ENCODE measurements at places on chromosomes 5 and 9. TPM values are rescaled to one million over a fixed set of nuclear protein-coding genes. Genes with fewer than 3 reads are reported as not detected.
A peak's percentile ranks its signal among the peaks of the same experiment; 100 is the strongest.

FOXD4L3 gene
- polyA plus RNA-seq = not detected

GRCh38 chr9:21443849-21444625 is 3.8 kb downstream of the IFNA1 start:
- no peaks in the 10 kb centered on the region for H3K27me3 ChIP-seq
- H3K27ac ChIP-seq = no peak overlapping the region
- H3K4me1 ChIP-seq = no peaks in the 10 kb centered on the region
- H3K36me3 ChIP-seq = no peaks in the 10 kb centered on the region
- H3K4me3 ChIP-seq = no peak overlapping the region

CDX1 gene
- polyA plus RNA-seq = 0.22 TPM

DNA sequence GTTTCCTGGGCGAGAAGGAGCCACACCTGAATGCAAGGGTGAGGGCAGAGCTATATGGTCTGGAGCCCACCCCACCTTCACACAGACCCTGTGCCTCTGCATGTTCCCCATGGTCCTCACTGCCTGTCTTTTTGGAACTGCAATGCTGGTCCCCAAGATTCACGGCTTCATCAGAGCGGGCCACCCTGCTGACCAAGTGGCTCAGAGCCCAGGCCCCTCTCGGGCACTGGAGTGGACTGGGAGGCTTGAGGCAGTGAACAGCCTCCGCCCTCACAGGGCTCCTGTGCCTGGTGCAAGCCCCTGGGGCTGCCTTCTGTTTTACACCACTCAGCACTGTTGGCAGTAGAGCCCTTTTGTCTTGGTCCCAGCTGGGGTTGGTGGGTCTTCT is 143.2 kb downstream of the CACNA1B start:
- H3K4me1 ChIP-seq = no peaks in the 10 kb centered on the region
- no peaks in the 10 kb centered on the region for H3K36me3 ChIP-seq
- no peak for DNase-seq
- H3K27ac ChIP-seq = no peak overlapping the region
- H3K27me3 ChIP-seq = peaks cover 6% of the 10 kb centered on the region
- H3K4me3 ChIP-seq = no peak overlapping the region

RAPGEF1 gene
- 23.0 TPM for polyA plus RNA-seq

PCDHAC1 gene
- polyA plus RNA-seq = not detected

- DNase-seq = no peak
- no peak overlapping the region for H3K27ac ChIP-seq
- no peaks in the 10 kb centered on the region for H3K36me3 ChIP-seq
- no peak overlapping the region for H3K4me3 ChIP-seq
Measured at GRCh38 chr9:89879276-89879675, 274.5 kb downstream of the GADD45G start.

GRCh38 chr9:7394002-7394774 is 405.4 kb downstream of the DMAC1 start:
- H3K27me3 ChIP-seq = no peaks in the 10 kb centered on the region
- H3K4me3 ChIP-seq = no peak overlapping the region
- no peaks in the 10 kb centered on the region for H3K36me3 ChIP-seq
- no peaks in the 10 kb centered on the region for H3K4me1 ChIP-seq

GRCh38 chr5:37039824-37040223 is 163.3 kb downstream of the NIPBL start:
- no peak for DNase-seq
- peaks cover 15% of the 10 kb centered on the region for H3K36me3 ChIP-seq
- no peak overlapping the region for H3K4me3 ChIP-seq
- H3K4me1 ChIP-seq = no peaks in the 10 kb centered on the region
- no peaks in the 10 kb centered on the region for H3K27me3 ChIP-seq

DNA sequence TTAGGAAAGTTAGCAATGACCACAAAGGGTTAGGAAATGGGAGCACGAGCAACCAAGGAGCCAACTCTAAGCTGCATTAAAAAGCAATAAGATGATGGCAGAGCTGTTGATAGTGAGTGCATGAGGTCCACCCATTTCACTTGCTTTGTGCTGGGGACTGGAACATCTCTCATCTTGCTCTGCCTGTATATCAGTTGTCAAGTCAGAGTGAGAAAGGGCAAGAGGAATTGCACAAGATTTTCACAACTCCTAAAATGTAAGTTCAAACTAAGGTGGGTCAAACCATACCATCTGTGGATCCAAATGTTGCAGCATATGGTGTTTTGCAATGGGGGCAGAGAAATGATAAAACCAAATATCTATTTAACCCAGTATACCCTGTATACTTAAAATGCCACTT is 2.8 kb upstream of the ESM1 start:
- no peak overlapping the region for H3K4me3 ChIP-seq
- no peak for DNase-seq
- H3K27ac ChIP-seq = no peak overlapping the region
- H3K36me3 ChIP-seq = no peaks in the 10 kb centered on the region

- H3K36me3 ChIP-seq = no peaks in the 10 kb centered on the region
- H3K27me3 ChIP-seq = no peaks in the 10 kb centered on the region
- H3K27ac ChIP-seq = peak overlapping the region; percentile 62
- H3K4me1 ChIP-seq = peaks cover 9% of the 10 kb centered on the region
- H3K4me3 ChIP-seq = no peak overlapping the region
Measured at GRCh38 chr5:34639852-34640626, 16.1 kb upstream of the RAI14 start.

- H3K27ac ChIP-seq = no peak overlapping the region
- no peak for DNase-seq
- no peaks in the 10 kb centered on the region for H3K27me3 ChIP-seq
- peaks cover 32% of the 10 kb centered on the region for H3K4me1 ChIP-seq
- H3K36me3 ChIP-seq = peaks cover 19% of the 10 kb centered on the region
- no peak overlapping the region for H3K4me3 ChIP-seq
Measured at GRCh38 chr9:34997379-34997781, 7.8 kb downstream of the DNAJB5 start.

ABO gene
- polyA plus RNA-seq = not detected

- H3K4me1 ChIP-seq = peaks cover 11% of the 10 kb centered on the region
- H3K27ac ChIP-seq = peak overlapping the region; percentile 92
- H3K27me3 ChIP-seq = no peaks in the 10 kb centered on the region
- peak; percentile 59 for DNase-seq
- peaks cover 5% of the 10 kb centered on the region for H3K36me3 ChIP-seq
Measured at GRCh38 chr5:133967698-133968203, 674 bp downstream of the C5orf15 start.

DNA sequence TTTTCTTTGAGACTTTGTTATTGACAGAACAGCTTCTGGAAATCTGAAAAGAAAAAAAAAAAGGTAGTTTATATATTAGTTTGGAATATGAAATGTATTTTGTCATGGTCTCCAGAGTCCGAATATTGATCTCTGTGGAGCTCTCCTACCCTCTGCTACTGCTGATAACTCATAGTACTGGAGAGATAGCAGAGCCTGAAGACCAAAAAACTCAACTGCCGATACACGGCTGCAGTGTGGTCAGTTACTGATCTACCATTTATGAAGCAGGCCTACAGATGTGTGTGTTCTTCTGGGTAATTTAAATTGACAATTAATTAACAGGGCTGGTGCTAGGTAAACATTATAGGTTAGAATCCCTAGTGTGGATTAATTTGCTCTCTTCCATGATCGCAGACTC is 3.8 kb upstream of the FAM120A start:
- H3K4me3 ChIP-seq = no peak overlapping the region
- DNase-seq = no peak
- no peaks in the 10 kb centered on the region for H3K4me1 ChIP-seq
- no peaks in the 10 kb centered on the region for H3K27me3 ChIP-seq
- peaks cover 19% of the 10 kb centered on the region for H3K36me3 ChIP-seq
- H3K27ac ChIP-seq = no peak overlapping the region

SMARCA2 gene
- 25.3 TPM for polyA plus RNA-seq

DNA sequence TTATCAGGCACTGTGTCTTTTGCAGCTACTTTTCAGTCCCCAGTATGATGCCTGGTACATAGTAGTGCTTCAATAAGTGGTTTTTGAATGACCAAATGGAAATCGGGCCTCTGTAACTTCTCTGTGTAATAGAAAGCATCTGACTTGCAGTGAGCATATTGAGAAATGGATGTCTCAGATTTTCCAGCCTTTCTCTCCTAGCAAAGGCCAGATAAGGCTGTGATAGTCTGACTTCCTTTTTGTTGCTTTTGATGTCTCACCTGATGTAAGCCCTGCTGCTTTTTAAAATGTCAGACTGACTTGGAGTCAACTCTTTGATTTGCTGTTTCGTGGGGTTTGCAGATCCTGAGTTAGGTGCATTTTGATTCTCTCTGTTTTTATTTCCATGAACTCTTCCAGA is 590.0 kb upstream of the ZNF608 start:
- DNase-seq = no peak
- no peak overlapping the region for H3K27ac ChIP-seq
- H3K36me3 ChIP-seq = no peaks in the 10 kb centered on the region
- peaks cover 4% of the 10 kb centered on the region for H3K4me1 ChIP-seq
- H3K4me3 ChIP-seq = no peak overlapping the region

- peaks cover 8% of the 10 kb centered on the region for H3K27me3 ChIP-seq
- H3K4me3 ChIP-seq = no peak overlapping the region
- H3K27ac ChIP-seq = no peak overlapping the region
- H3K36me3 ChIP-seq = 0 out of 2 replicates have a peak, but pooled peaks cover 3% of the 10 kb centered on the region
Measured at GRCh38 chr5:73450137-73450536, 1.6 kb upstream of the FOXD1 start.

ITK gene
- not detected for polyA plus RNA-seq

GRCh38 chr9:94056442-94056974 is 27.8 kb upstream of the PTPDC1 start:
- H3K27ac ChIP-seq = peak overlapping the region; percentile 37
- no peak overlapping the region for H3K4me3 ChIP-seq
- no peaks in the 10 kb centered on the region for H3K27me3 ChIP-seq
- DNase-seq = peak; percentile 76

DNA sequence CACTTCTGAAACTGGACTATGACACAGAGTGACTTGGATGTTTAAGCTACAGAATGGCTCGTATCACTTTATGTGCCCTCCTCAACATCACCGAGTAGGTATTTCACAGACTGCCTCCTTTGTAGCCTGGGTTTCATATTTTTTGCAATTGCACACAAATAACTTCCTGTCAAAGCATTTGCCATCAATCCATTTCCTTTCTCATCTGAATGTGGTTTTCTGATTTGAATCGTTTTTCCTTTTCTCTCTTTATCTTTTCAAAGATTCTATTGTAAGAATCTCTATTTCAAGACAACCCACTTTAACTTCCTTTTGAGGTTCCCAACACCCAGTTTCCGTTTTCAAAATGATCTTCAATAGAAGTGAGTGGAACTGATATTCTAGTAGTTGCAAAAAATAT is 563.8 kb upstream of the ARRDC3 start:
- DNase-seq = no peak
- H3K4me3 ChIP-seq = no peak overlapping the region
- no peaks in the 10 kb centered on the region for H3K36me3 ChIP-seq
- no peak overlapping the region for H3K27ac ChIP-seq
- no peaks in the 10 kb centered on the region for H3K27me3 ChIP-seq

All from IMR-90 (cell line).